MM.1S (cell line): ENCODE measurements at places on chromosomes 1 and 21.

GRCh38 chr1:55696181-55696754 lies 481.1 kb upstream of the USP24 start:
- no peak for DNase-seq

GRCh38 chr1:22222723-22223122 lies 79.8 kb upstream of the WNT4 start:
- DNase-seq, result no peak

DNA sequence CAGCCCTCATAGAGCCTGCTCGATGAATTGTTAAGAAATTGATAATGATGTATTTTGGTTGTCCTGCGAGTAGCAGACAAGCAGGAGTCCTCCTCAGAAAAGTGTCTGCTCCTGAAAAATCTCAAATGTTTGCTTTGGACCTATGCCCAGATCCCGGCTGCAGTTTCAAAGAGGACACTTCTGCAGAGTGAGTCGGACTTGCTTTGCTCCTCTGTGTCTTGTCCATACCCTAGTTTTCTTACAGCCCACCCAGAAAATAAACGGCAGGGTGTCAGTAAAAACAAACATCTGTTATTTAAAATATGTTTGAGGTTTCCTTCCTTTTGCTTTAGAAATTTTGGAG lies 2.8 kb downstream of the S100A10 start:
- DNase-seq, result no peak

GRCh38 chr1:230415405-230416132 lies 10.6 kb downstream of the PGBD5 start:
- no peak for DNase-seq

- DNase-seq, result no peak
Observed at GRCh38 chr1:221832151-221832550, 90.3 kb upstream of the DUSP10 start.

GRCh38 chr1:202143768-202144401 lies 652 bp downstream of the ARL8A start:
- DNase-seq, result no peak

DNA sequence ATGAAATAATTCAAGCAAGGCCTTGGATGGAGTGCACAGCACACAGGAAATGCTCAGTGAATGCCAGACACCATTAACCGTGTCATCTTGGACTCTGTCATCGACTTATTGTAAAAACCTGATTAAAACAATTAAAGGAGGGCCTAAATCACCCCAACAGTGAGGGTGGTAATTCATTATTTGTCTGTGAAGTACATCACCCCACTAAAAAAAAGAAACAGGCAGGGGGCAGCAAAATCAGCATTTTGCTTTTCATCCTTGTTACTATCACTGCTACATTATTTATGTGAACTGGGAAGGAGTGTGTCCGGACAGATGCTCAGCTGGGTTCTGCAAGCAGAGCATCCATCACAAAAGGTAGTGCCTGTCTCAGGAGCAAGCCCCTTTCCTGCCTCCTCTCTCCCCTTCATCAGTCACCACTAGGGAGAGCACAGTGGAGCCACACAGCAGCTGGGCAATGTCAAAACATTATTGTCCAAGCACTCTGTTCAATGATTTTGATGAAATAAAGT lies 98.5 kb downstream of the RERE start:
- DNase-seq, result no peak

DNA sequence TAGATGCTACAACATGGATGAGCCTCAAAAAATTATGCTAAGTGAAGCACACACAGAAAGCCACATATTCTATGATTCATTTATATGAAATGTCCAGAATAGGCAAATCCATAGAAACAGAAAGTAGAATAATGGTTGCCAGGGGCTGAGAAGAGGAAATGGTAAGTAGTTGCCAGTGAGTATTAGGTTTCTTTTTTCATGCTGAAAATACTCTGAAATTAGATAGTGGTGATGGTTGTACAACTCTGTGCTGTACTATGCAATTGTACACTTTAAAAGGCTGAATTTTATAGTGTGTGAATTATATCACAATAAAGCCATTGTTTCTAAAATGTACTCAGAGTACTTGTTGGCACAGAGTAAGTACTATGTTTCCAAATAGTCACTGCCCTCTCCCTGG lies 15.5 kb upstream of the GFI1 start:
- DNase-seq, result peak; percentile 75

DNA sequence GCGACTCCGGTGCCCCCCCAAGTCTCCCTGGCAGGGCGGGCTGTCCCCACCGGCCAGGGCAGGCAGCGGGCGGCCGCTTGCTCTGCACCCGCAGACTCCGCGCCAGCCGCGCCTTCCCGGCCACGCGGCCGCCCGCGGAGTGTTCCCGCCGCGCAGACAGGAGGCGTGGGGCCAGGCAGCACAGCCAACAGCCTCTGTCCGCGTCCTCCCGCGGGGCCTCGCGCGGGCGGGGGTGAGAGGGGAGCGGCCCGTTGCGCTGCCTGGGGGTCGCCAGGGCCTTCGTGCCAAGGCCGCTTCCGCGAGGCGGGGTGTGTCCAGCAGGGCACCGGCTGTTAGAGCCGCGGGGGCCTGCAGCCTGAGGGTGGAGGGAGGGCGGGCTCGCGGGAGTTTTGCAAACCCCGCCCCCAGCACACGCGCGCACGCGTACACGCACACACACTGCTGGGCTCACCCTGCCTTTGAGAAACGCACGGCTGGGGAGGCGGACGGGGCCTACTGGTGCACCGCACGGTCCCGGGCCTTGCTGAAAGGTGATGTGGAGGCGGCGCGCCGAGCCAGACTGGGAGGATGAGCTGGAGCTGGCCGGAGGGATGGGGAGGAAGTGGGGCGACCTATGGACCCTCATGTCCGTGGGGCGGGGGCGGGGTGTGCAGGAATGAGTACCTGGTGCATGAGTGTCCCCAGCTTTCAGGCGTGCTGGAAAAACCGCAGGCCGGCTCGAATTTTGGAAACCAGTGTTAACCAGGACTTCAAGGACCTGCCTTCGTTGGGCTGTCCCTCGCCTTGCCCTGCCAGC lies 41.5 kb downstream of the KIAA1614 start:
- peak; percentile 84 for DNase-seq

DNA sequence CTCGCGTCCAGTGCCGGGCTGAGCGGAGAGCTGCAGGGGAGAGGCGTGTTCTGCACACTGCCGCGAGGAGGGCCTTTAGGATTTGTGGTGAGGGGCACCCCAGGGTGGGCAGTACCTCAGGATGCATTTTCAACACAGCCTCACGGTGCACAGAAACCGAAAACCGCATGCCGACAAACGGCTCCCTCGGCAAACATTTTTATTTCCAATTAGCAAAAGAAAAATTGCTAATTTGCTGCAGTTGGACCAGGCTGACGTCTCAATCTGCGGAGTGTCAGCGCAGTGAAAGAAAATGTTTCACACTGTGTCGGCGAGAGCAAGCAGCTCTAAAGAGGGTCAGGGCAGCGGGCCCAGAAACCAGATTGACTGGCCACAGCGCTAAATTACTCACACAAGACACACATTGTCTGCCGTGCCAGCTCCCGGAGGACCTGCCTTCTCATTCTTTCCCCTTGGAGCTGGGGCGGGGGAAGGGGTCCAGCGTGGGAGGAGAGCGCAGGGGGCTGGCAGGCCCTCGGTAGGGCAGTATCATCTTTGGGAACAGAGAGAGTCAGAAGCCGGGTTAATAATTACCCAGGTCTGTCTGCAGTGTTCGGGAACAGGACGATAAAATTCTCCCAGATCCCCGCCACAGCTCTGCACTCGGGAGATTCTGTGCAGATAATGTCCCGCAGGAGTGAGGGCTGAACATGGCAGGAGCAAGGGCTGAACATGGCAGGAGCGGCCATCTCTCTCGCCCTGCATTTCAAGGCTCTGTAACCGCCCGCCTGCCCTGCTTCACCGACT lies 150.2 kb downstream of the PRDM16 start:
- DNase-seq, result no peak

- DNase-seq, result no peak
Observed at GRCh38 chr1:27596261-27596660, 7.7 kb downstream of the AHDC1 start.

- DNase-seq, result no peak
Observed at GRCh38 chr1:196698993-196699392, 47.1 kb downstream of the CFH start.

DNA sequence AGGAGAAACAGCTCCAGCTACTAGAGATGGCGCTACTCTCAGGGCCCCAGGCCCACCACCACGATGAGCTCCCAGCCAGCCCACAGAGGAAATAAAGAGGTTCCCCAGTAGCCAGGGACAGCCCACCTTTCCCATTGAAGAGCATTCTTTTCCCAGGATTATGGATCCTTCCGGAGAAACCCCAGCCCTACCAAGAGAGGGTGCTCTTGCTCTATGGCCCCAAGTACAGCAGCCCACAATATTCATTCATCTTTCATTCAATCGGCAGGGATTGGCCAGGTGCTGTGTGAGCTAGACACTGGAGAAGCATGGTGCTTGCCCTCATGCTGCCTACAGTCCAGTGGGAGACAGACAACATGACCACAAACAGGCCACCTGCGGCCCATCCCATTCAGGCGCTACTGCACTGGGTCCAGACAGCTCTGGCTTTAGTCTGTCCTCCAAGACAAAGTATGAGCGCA lies 29.9 kb downstream of the PMVK start:
- DNase-seq, result no peak

DNA sequence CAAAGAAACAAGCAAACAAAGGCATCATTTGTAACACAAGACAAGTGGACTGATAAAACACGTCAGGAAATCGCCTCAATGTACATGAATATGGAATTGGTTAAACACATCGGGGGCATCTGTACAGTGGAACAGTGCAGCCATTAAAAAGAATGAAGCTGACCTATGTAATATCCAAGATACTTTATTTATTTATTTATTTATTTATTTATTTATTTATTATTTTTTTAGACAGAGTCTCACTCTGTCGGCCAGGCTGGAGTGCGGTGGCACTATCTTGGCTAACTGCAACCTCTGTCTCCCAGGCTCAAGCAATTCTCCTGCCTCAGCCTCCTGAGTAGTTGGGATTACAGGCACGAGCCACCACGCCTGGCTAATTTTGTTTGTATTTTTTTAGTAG lies 75.4 kb upstream of the SLC45A1 start:
- no peak for DNase-seq

- no peak for DNase-seq
Observed at GRCh38 chr1:198238121-198238520, 81.3 kb downstream of the NEK7 start.

DNA sequence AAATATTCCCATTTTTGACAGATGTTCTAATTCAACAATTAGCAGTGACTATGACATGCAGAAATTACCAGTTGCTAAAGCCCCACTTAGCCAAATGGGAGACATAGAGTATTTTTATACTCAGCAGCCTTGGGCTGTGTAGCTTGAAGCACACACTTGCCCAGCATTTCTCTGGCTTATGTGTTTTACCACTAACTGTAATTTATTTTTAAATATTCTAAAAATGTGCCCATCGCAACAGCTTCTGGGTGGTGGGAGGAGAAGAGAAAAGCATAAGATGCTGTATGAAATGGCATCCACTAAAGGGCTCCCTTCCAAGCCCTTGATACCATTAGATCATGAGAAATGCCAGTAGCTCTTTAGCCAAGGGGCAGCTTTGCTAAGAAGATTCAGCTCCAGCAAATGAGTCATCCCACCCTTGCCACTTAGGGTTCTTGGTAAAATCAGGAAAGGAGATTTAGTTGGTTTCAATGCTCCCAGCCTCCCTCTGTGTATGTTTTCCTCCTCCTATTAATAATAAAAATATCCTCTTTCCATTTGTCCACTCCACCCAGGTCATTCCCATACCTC lies 462.7 kb upstream of the DEPDC1 start:
- no peak for DNase-seq

DNA sequence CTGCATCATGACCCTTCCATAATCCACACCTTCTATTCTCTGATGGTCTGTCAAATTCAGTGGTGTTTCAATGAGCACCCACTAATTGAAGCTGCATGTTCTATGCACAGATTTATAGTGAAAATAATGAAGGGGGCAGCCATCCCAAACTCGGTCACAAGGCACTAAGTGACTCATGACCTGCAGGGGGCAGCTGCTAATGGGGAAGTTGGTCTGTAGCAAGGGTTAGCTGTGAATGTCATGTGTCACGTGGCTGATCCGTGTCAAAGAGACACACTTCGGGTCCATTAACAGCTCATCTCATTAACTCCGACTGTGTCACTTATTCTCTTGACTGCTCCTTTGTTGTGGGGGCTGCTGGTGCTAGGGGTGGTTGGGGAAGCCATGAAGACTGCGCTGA lies 306.6 kb downstream of the PCP4 start:
- DNase-seq, result no peak

DNA sequence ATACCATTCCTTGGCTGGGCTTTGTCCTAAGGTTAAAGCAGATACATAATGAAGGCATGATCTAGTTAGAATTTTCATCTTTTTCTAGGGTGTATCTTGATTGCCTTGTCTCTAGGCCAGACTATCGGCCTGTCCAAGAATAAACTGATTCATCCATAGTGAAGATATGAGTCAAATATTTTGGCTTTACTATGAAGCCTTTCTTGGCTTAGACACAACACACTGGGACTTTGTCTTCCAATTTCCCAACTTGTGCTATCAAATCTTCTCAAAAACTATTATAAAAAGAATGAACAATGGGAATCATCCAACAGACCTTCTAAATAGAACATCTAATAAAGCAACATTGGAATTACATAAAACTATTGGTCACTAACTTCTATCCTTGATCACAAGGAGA lies 64.8 kb downstream of the WARS2 start:
- no peak for DNase-seq

- DNase-seq, result no peak
Observed at GRCh38 chr1:153250166-153250565, 9.3 kb upstream of the LORICRIN start.

DNA sequence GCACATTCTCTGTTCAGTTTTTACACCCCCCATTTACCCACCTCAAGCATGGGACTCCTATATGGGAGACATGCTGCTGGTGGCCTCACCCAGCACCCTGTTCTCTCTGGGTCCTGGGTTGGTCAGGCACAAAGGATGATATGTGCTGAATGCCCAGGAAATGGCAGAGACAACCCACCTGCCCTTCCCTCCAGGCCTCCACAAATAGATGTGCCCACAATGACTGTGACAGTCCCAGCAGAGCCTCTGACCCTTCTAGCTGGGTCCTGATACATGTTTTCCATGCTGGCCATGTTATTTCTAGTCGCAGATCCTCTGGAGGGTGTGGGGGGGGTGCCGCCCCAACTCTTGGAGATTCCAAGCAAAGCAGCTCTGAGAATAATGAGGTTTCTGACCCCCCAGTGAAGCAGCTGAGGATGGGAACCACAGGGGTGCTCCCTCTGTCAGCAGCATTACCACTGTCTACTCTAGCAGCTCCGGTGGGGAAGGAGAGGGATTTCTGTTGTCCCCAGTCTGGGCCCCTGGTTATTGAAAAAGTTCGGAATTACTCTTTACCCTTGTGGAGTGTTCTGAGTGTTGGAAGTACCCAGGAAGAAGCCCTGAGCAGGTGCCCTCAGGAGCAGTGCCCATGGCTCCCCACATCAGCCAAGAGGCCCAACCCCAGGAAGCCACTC lies 1.2 kb upstream of the CCDC28B start:
- DNase-seq, result no peak

DNA sequence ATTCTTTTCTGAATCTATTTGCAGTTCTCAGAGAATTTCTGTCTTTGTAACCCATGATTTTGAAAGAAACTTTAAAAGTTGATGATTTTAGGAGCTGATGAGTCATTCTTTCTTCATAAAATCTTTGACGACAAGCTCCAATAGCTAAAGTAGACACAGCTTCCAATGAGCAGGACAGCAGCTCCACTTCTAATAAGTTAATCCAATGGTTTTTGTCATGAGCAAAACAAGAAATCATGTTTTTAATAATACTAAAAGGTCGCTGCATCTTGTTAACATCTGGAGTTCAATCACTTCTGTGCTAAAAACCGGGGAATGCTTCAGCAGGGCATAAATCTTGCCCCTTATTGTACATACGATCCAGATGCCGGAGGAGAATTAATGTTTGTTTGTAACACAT lies 48.9 kb upstream of the GORAB start:
- DNase-seq, result no peak
